ENCODE measurements at places on chromosomes 12 and 14. TPM values are rescaled to one million over a fixed set of nuclear protein-coding genes. Genes with fewer than 3 reads are reported as not detected.
A peak's percentile ranks its signal among the peaks of the same experiment; 100 is the strongest.

GRCh38 chr12:26614011-26614616 is 218.9 kb downstream of the ITPR2 start:
- peak; percentile 34 for DNase-seq

- no peak for DNase-seq
Observed at GRCh38 chr14:51643140-51643539, 8.6 kb upstream of the FRMD6 start.

DNA sequence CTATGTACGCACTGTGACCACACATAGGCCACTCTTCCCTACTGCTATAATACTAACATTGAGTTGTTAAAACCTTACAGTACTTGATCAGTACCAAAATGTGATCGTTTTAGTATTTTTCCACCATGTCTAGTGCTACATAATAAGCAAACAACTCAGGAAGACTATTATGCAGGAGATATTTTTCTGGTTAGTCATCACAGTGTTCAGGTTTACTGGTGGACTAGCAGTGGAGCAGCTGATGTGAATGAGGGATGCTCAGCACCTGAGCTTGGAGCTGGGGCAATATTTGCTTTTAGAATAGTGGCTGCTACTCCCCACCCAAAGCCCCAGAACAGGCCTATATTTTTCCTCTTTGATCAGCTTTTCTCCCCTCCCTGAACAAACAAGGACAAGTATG is 513.1 kb downstream of the KCNH5 start:
- no peak for DNase-seq

GRCh38 chr12:108732489-108733229 is 1.3 kb upstream of the CORO1C start:
- no peak for DNase-seq

DNA sequence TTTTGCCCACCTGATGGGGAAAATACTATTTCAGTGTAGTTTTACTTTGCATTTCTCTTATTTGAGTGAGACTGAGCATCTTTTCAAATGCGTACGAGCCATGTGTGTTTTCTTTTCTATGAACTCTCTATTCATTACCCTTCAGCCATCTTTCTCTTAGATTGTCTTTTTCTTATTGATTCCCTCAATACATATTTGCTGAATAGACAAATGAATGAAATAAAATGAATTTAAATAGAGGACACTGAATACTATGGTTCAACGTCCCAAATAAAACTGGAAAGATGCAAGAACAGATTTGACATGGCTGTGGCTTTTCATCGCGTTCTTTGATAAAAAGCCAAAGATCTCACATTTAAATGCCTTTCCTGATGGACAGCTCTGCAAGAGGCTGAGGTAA is 34.6 kb upstream of the RPH3A start:
- no peak for DNase-seq

DNA sequence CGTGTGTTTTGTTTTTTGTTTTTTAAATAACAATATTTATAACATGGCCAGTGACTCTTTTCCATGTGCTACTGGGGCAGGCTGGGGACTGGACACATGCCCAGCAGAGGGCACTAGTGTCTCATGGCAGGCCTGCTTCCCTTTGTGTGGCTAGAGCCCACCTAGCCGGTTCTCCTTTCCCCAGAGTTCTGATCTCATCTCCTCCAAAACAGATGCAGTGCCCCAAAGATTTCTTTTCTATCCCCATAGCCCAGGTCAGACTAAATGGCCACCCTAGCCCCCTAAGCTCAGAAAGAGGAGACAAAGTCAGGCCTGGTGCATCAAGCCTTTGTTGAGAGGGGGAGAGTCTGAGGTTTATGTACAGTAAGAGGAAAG is 21.2 kb downstream of the PRPF40B start:
- DNase-seq, result peak; percentile 90

- no peak for DNase-seq
Observed at GRCh38 chr12:4806439-4807115, 86.4 kb downstream of the GALNT8 start.

DNA sequence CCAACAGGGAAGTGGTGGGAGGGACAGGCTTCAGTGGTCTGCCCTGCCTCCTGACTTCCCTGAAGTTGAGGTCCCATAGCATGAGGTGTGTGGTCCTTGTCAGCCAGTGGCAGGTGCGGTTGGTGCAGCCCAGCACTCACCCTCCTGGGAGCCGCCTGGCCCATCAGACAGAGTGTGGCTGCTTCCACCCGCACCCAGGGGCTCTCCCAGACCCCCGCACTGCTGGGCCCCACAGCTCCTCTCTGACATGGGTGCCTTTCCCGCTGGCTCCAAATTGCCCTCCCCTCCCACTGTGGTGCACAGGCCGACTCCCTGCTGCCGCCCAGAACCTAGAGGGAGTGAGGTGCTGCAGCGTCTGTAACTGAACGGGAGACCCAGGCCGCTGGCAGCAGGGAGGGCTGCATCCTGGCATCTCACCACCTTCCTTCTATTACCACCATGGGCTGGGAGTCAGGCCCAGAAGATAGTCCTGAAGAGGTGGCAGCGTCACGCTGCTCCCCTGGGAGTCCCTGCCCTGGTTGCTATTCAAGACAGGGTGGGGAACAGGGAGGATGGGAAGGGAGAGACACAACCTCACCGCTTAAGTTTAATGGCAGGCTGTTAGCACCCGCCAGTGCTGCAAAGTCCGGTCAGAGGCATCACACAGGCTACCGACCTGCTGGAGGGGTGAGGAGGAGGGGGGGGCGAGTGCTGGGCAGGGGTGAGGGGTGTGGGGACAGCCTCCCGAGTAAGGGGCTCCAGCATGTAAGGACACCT is 180.6 kb upstream of the PRMT8 start:
- DNase-seq, result no peak

- no peak for DNase-seq
Observed at GRCh38 chr12:90831712-90832111, 123.3 kb downstream of the CCER1 start.

- peak; percentile 86 for DNase-seq
Observed at GRCh38 chr12:51590347-51591015, 552 bp upstream of the SCN8A start.

GRCh38 chr12:15289192-15289591 is 33.1 kb upstream of the PTPRO start:
- DNase-seq, result no peak

GRCh38 chr14:31828946-31829868 is 247.9 kb upstream of the ARHGAP5 start:
- DNase-seq, result no peak

- no peak for DNase-seq
Observed at GRCh38 chr14:75591331-75591946, 13.0 kb downstream of the FLVCR2 start.

DNA sequence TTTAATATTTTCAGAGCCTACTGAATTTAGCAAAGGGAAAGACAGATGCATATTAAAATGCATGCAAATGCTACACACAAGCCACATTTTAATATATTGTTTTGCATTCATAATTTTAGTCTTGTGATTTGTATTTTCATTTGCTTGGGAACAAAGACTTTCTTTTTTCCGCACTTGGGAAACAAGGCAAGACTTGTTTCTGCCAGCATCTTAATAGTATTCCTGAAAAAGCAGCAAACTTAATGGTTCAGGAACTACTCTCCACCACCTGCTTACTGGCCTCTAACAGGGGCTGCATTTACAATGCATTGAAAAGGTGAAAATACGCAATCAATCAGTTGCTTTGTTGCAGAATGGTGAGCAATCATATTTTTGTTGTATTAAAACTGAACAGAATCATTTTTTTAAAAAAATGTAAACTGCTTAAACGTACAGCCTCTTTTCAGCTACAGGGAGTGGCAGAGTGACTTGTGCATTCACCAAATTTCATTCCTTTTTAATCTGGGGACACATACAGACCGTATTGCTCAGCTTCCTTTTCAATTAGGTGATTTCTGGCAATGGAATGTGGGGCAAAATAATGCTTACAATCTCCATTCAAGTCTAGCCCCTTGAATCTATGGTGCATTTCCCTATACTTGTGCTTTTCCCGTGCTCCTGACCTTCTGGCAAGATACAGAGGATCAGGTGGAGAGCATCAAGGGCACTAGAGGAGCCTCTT is 144.1 kb upstream of the BTG1 start:
- no peak for DNase-seq

DNA sequence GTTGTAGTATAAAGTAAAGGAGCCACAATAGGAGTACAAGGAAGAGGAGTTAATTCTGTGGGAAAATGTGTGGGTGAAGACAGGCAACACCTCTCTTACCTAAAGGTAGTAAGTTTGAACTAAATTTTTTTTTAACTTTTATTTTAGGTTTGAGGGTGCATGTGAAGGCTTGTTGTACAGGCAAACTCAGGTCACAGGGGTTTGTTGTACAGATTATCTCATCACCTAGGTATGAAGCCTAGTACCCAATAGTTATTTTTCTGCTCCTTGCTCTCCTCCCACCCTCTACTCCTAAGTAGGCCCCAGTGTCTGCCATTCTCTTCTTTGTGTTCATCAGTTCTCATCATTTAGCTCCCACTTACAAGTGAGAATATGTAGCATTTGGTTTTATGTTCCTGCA is 70.5 kb downstream of the DNAI7 start:
- no peak for DNase-seq

GRCh38 chr14:100107236-100107635 is 42.0 kb downstream of the EVL start:
- no peak for DNase-seq

DNA sequence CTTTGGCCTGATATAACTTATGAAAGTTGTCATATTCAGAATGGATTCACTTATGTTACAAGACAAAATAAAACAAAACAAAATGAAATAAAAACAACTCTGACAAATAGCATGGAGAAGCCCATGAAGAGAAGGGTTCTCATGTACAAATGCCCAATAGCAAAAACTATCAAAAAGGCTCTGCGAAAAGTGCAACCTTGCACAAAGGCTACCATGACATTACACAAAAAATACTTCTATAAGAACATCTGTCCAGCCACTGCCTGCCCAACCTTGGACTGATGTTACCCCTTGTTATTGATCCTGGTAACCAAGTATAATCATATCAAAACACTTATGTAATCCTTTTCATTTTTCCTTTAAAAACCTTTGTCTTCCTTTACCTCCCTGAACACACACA is 213.0 kb downstream of the ATP23 start:
- DNase-seq, result no peak

GRCh38 chr12:15472036-15472435 is 149.7 kb downstream of the PTPRO start:
- no peak for DNase-seq

- DNase-seq, result no peak
Observed at GRCh38 chr12:67592228-67593011, 56.1 kb upstream of the DYRK2 start.

DNA sequence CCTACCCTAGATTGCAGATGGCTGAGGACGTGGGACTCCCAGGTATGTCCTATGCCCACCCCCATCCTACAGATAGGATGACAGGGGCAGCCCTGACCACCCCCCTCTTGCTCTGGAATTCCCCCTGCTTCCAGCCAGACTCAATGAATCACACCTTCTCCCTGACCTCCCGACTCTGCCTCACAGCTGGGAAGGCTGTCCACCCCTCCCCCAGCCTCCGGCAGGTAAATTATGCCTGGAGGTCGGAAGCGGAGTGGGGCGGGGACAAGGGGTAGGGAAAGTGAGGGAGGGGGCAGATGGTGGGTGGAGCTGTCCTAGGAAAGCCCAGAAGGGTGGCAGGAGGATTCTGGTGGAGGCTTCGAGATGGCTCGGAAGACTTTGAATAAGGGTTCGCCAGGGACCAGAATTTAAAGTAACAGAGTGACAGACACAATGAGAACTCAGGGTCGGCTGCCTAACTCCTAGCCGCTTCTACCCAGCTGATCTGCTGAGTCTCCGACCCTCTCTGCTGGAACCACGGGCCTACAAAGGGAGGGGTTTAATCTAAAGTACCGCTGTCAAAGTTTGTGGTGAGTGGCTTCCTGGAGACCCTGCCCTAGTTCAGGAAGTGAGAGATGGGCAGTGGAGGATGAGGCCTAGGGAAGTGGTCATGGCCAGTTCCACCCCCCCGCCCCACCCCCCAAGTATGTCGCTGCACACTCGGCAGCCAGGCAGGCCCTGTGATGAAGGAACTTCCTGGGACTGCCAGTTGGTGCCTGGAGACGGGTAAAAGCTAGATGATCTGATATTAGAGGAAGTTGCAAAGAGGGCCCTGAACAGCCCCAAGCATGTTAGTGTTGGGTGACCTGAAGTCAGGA is 4.2 kb downstream of the PLEKHG3 start:
- no peak for DNase-seq

- DNase-seq, result no peak
Observed at GRCh38 chr12:123069436-123070266, 81.2 kb downstream of the PITPNM2 start.

GRCh38 chr14:95480109-95480886 is 36.2 kb downstream of the SYNE3 start:
- DNase-seq, result no peak

- no peak for DNase-seq
Observed at GRCh38 chr12:6635375-6635855, 344 bp downstream of the LPAR5 start.

GRCh38 chr14:100844082-100844408 is 18.1 kb downstream of the MEG3 start:
- no peak for DNase-seq

GRCh38 chr12:113101751-113102150 is 33.8 kb downstream of the RASAL1 start:
- DNase-seq, result no peak

DNA sequence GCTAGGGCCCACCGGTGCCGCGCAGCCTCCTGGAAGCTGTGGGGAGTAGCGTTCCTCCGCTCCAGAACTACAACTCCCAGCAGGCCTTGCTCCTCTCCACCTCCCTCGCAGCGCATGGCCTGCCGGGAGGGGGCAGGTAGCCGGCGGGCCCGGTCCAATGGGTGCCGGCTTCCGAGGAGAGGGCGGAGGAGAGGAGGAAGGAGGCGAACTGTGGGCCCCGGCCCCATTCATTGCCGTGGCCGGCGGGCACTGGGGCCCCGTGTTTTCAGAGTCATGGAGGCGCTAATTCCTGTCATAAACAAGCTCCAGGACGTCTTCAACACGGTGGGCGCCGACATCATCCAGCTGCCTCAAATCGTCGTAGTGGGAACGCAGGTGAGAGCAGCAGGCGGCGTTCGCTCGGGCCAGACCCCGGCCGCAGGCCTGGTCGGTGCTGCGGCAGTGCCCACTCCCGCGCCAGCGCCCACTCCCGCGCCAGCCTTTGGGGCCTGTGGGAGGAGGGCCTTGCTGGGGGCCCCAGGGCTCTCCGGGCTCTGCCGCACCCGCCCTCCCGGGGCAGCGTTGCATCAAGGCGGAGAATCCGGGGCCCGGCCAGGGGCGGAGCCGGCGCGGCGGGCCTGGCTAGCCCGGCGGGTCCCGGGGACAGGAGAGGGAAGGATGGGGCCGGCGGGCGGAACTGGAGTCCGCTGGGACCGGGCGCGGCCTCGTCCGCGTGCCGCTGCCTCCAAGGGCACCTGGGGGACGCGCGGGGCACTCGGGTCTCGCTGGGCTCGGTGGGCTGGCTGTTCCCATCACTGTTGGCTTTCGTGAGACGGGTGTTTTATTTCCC is at the start of gene DNM1L:
DNM1L (plus strand) TSS at position 211 of the 829 bp plus-strand sequence; CDS start at position 274, 63 bp downstream.
- DNase-seq, result peak; percentile 97

The MUCL1 gene
- not detected for total RNA-seq

The RNASE2 gene
- total RNA-seq, result not detected

The ZDHHC22 gene
- 9.8 TPM for total RNA-seq

The SPX gene
- total RNA-seq, result 1.5 TPM

The RFX4 gene
- total RNA-seq, result 25.9 TPM

The ERP27 gene
- total RNA-seq, result not detected

The KERA gene
- 10.0 TPM for total RNA-seq

The AJUBA gene
- total RNA-seq, result 7.4 TPM

The OAS3 gene
- 5.4 TPM for total RNA-seq

The TIGAR gene
- 4.5 TPM for total RNA-seq

The MMP17 gene
- 15.3 TPM for total RNA-seq

The AICDA gene
- total RNA-seq, result not detected

The ARMH4 gene
- 47.2 TPM for total RNA-seq

The OASL gene
- total RNA-seq, result 0.18 TPM

Data from cerebellum (tissue), 4 donors.